ENCODE measurements at places on chromosomes 3 and 15.

- no peak for DNase-seq
Observed at GRCh38 chr3:106193876-106194275, 325.1 kb upstream of the CBLB start.

DNA sequence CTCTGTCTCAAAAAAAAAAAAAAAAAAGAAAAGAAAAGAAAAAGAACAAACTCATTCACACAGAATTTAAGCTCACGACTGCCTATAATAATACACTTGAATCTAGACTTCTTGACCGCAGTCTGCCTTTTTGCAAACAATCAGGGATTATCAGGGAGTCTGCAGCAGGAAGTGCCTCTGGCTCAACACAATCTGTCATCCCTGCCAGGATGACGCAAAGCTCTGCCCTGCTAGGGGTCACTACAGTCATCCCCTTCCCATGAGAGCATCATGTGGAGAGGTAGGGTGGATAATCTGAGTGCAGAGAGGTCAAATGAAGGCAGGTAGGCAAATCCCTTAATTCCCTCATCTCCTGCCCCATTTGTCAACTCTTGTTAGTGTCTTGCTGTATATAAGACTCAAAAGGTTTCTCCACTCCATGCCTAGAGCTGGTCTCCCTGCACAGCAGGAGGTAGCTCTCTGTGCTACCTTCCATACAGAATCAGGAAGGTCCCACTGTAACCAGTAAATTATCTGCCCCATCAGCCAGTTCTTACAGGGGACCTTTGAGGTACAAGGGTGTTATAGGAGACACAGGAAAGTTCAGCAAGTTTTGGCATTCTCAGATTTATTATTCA is 4.2 kb downstream of the UBAP1L start:
- DNase-seq: no peak

GRCh38 chr3:143247073-143247472 is 127.5 kb downstream of the CHST2 start:
- DNase-seq: no peak

DNA sequence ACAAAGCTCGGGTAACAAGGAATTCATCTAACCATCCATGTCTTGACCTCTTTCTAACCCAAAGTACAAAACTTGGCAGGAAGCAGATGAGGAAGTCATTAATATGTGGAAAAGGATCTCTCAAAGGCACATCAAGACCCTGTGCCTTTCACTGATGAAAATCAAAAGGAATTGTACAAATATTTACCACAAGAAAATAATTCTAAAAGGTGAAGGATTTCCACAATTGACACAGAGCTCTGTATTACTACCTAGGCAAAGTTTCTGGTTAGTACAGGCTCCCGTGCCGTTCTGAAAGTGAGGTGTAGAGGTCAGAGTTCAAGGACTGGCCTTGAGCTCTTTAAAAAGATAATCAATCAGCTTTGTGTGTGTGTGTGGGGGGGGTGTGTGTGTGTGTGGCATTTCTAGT is 239.7 kb upstream of the ICE2 start:
- no peak for DNase-seq

DNA sequence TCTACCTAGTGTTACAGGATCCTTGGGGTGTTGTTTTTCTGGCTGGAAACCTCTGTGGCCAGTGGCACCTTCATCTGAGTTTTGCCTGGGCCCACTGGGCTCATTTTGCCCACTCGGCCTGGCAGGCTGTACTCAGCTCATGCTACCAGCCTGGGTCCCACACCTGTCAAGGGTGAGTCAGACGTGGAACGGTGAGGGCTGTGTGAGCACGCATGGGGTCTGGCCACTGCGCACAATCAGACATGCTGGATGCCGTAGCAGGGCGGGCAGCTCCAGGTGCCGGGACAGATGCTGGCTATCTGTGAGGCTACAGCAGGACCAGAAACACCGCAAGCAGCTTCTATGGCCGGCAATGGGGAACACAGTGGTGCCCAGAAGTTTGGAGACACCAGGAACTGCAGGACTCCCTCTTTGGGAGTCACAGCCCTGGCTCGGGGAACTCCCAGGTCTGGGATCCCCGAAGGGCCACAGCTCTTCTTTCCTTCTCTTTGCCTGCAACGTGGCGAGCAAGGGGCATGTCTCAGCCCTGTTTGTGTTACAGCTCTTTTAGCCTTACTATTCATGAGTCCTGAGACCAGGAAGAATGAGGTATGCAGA is 35.9 kb upstream of the DNAJC13 start:
- no peak for DNase-seq

DNA sequence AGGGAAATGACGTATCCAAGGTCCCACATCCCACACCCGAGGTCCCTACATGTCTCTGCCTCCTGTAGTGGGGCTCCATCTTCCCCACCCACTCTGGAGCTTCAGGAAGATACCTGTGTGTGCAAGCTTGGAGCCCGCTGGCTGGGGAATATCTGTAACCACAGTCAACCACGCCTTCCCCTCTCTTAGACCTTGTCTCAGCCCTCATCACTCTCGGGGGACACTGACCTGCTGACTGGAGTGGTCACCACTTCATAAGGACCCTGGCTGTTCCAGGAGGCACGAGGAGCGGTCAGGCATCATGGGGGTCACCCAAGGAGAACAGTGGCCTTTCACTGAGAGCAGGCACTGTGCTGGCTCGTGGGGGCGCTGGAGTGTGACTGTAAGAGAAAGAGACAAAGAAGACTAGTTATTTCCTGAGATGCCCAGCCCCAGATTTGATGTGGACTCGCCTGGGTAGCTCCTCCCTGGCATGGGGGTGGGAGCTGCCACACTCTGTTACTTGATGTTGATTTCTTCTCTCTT is 48.6 kb downstream of the CTXND1 start:
- no peak for DNase-seq

GRCh38 chr3:78634316-78634715 is 1133.5 kb downstream of the ROBO1 start:
- no peak for DNase-seq

GRCh38 chr3:13408890-13409289 is 11.2 kb downstream of the NUP210 start:
- no peak for DNase-seq

- DNase-seq: no peak
Observed at GRCh38 chr3:107100137-107100536, 277.1 kb upstream of the CCDC54 start.

- DNase-seq: no peak
Observed at GRCh38 chr3:39241561-39241960, 38.3 kb downstream of the CX3CR1 start.

DNA sequence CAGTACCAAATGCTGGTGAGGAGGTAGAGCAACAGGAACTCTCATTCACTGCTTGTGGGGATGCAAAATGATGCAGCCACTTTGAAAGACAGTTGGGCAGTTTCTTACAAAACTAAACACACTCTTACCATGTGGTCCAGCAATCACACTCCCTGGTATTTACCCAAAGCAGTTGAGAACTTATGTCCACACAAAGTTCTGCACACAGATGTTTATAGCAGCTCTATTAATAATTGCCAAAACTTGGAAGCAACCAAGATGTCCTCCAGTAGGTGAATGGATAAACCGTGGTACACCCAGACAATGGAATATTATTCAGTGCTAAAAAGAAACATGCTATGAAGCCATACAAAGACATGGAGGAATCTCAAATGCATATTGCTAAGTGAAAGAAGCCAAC is 139.1 kb upstream of the SLC6A11 start:
- DNase-seq: no peak

- DNase-seq: no peak
Observed at GRCh38 chr3:170809975-170810357, 60.0 kb downstream of the RPL22L1 start.

DNA sequence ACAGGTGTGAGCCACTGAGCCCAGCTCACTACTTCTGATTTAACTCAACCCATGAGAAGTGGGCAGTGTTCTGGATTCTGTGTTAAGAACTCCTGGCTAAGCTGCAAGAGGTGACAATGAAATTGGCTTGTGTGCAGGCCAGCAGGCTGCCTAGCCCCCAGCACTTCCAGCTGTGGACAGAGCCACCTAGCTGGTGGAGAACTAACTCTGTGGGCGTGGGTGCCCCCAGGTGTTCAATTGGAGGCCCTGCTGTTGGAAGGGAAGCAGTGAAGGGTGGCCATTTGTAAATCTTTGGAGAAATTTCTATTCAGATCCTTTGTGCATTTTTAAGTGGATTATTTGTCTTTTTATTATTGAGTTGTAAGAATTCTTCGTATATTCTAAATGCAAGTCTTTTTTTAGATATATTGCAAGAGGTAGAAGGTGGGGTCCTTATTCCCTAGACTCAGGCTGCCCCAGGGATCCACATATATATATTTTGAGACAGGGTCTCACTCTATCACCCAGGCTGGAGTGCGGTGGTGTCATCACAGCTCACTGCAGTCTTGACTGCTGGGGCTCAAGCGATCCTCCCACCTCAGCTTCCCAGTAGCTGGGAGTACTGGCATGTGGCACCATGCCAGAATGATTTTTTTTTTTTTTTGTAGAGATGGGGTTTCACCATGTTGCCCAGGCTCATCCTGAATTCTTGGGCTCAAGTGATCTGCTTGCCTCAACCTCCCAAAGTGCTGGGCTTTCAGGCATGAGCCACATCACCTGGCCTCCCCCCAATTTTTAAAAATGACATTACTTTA is 7.2 kb upstream of the SCAMP5 start:
- DNase-seq: peak; percentile 60

DNA sequence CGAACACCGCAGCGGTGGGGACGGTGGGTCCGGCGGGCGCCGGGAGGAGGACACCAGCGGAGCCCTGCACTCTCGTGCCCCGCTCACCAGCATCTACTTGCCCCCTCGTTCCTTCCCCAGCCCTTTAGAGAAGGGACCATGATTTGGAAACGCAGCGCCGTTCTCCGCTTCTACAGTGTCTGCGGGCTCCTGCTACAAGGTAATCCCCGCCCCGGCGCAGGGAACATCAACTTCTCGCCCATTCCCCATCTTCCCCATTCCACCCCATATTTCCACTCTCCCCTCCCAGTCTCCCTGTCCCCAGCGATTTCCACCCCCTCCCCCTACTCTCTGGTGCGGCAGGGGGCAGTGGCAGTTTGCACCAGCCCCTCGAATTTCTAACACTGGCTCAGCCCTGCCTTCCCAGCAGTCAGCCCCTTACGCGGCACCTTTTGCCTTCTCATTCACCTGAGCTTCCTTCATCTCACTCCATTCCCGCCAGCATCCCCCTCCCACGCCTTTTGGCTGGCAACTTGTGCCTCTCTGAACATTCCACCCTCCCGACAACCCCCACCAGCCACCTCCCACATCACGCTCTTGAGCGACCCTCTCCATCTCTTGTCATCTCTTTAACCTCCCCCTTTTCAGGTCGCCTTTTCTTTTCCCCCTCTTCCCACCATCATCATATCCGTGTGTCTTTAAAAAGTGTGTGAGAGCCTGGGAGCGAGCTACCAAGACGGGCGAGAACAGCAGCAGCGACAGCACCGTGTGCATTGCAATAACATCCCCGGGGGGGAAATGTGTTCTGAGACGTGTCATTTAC is 882 bp downstream of the CADM2 start:
- no peak for DNase-seq

GRCh38 chr3:175288621-175289020 is 429.5 kb downstream of the NAALADL2 start:
- no peak for DNase-seq

DNA sequence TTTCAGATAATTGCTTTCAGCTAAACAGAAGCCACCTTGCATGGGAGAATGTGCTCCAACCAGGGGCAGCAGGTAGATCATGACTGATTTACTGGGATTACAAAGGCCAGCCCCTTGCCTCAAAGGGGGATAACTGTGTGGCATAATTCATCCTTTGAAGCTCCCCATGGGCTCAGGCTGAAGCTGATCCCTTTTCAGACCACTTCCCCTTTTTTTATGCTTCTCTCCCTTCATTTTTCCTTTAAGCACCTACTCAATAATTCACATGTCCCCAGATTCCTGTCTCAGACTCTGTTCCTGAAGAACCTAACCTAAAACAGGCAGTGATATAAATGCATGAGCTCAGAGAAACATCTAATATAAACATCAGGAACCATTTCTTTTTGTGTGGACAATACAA is 8.2 kb upstream of the MYRIP start:
- DNase-seq: no peak

- DNase-seq: no peak
Observed at GRCh38 chr15:83844742-83845141, 190.8 kb downstream of the ADAMTSL3 start.

- no peak for DNase-seq
Observed at GRCh38 chr3:144221761-144222160, 250.1 kb downstream of the DIPK2A start.

GRCh38 chr3:51389423-51390183 is 1.5 kb upstream of the RBM15B start:
- DNase-seq: peak; percentile 21

- DNase-seq: no peak
Observed at GRCh38 chr3:72310419-72311380, 525.8 kb upstream of the PROK2 start.

DNA sequence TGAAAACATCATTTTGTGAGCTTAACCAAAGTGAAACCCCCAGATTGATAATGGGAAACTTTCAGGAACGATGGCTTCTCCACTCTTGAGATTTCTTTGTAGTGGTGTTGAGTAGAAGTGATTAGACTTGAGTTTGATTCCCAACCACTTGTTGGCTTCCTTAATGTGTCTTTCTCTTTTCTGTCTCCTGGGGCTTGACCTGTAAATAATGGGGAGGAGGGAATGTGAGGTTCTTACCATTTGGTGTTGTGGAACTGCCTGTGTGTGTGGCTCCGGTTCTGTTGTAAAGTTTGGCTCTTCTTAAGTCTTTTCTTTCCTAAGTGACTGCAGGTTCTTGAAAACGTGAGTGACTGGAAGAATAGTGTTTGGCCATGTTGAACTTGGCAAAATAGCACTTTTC is 2.7 kb downstream of the CDV3 start:
- no peak for DNase-seq

GRCh38 chr15:68785541-68785940 is 35.2 kb downstream of the ANP32A start:
- no peak for DNase-seq

DNA sequence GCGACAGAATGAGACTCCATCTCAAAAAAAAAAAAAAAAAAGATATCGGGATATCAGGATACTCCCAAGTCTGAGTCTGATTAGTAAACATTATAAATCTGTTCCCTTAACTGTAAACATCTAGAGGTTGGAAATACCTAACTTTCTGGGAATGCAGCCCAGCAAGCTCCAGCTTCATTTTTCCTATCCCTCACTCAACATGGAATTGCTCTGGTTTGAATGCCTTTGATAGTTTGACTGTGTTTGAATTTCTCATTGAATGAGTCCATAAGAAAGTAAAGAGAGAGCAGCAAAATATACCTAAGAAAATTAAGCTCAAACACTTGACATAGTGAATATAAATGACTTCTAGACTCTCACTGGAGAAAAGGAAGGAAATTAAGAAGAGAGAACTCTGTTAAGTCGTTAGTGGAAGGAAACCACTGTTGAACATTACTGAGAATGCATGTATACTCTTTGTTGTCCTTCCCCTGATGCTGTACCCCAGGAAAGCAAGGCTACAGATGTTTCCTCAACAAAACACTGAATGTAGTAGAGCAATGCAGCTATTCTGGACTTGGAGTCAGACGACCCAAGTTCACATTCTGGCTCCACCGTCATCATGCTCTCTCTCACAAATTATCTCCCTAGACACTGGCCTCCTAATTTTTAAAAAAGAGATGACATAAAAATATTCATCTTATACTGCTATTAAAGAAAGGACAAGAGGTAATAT is 62.4 kb downstream of the CD200 start:
- DNase-seq: no peak
